ENCODE measurements at places on chromosomes 3 and 15.

- DNase-seq = no peak
These were observed 181.3 kb upstream of the WNT5A start for GRCh38 chr3:55668359-55668758.

- no peak for DNase-seq
These were observed 50.2 kb downstream of the SOX2 start for GRCh38 chr3:181761906-181762305.

DNA sequence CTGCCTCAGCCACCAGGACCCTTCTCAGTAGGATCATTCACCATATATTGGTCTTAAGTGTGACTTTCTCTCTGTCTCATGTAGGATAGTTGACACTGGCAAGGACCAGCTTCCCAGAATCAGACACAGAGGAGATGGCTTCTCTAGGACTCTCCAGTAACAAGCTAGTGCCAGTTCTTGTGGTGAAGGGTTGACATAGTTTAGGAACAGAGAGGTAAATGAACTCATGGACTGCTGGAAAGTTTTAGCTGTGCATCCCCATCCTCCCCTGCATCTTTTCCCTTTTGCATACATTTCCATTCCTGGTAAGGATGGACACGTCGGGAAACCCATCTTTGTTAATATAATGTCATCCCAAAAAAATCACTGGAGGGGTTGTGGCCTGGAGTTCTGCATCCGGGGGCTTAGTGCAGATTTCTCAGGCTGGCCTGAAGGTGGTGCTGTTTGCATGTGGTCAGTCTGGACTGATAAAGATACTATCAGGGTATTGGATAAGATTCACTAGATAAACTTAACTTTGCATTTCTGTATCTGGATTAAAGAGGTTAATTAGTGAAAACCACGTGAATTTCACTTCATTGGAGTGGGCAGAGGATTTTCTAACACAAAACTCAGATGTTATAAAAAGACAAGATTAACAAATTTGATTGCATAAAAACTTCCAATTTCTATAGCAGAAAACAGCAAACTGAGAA, 110.8 kb downstream of the TBC1D2B start:
- DNase-seq = peak; percentile 21

DNA sequence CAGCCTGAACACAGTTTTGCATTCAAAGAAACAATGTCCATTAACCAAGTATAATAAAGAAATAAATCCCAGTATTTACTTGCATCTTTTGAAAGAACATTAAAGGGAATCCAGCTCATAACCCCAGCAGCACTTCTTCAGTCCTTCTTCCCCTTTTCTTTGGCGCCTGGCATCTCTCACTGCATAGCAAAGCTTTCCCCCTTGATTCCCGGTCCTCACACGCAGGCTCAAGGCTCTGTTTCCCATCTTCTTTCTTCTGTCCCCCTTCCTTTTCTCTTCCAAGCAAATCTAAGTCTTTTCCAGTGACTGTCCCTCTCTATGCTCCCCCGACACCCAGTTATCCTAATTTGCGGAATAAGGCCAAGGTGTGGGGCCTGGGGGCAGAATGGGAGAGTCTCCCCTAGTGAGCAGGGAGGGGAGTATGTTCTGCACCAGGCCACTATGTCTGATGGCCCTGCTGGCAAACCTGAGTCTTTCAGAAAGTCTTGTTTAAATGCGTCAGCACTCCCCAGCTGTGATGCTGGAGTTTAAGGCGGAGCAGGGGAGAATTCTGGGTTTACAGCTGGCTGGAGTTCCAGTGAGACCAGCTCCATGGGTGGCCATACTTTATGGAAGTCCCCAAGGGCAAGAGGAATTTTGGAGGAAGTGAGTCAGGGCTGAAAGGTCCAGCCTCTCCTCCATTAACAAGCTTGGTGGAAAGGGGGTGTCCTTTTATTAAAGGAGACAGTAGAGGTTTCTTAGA, 42.1 kb downstream of the GOLGA6A start:
- DNase-seq = no peak

DNA sequence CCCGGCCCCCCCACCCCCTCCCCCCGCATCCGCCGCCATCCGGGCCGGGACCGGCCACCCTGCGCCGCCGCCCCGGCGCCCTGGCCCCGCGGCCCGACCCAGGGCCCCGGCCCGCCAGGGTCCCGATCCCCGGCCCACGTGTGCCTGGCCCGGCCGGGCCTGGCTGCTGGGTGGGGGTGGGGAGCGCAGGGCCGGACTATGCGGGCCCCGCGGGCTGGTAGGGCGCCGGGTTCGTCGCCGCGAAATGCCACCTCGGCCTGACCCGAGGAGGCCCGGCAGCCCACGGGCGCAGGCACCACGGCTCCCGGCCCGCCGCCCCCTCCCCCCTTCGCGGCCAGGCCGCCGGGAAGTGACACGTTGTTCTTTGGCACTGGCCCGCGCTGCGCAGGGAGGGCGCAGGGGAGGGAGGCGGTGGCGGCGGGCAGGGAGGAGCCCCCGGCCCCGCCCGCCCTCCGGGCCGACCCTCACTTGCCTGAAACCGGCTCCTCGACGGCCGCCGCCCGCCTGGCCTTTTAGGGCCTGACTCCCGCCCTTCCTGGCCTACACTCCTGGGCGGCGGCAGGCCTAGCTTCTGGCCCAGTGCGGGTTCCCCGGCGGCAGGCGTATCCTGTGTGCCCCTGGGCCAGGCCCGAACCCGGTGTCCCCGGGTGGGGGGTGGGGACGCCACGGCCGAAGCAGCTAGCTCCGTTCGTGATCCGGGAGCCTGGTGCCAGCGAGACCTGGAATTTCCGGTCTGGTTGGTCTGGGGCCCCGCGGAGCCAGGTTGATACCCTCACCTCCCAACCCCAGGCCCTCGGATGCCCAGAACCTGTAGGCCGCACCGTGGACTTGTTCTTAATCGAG, 515 bp downstream of the EIF4G1 start:
- DNase-seq = peak; percentile 27

- no peak for DNase-seq
These were observed 5.5 kb downstream of the CPLX3 start for GRCh38 chr15:74831813-74832495.

DNA sequence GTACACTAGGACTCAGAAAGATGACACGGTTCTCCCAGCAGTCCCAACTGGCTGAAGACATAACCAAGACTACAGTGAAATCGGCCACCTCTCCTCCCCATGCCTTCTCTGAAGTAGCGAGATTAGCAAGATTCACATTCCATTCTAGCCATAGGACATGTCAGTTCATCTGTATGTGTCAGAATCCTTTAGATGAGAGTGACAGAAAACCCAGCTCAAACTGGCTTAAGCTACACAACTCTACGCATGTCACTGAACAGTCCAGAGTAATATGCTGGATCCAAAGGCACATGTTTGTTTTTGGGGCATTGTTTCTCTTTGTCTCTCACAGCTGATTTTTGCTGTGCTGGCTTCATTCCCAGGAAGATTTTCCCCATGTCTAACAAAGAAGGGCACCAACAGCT, 75.8 kb downstream of the RARB start:
- no peak for DNase-seq

- DNase-seq = no peak
These were observed 76.8 kb upstream of the CD96 start for GRCh38 chr3:111465081-111465670.

GRCh38 chr3:107560166-107560565, 37.4 kb downstream of the BBX start:
- DNase-seq = no peak

- no peak for DNase-seq
These were observed 514.4 kb upstream of the TBL1XR1 start for GRCh38 chr3:177711637-177712036.

- no peak for DNase-seq
These were observed 6.2 kb upstream of the MEIS2 start for GRCh38 chr15:37106490-37107001.

DNA sequence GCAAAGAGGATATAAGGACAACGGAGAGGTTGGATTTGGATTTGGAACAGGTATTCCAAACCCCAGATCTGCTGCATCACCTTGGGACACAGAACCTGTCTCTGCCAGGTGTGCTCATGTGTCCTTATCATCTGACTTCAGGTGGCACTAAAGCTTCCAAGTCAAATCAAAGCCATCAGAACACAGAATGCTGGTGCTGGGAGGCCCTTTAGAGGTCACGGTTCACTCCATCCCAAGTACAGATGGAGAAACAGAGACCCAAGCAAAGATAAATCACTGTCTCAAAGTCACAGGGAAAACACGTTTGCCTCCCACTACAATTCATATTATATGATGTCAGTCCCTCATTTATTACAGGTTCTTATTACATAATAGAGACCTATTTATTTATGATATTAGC, 72.8 kb downstream of the HES1 start:
- no peak for DNase-seq
